ENCODE measurements at places on chromosomes 7 and 10.
A peak's percentile ranks its signal among the peaks of the same experiment; 100 is the strongest.

GRCh38 chr10:15791816-15792524 lies 68.3 kb downstream of the MINDY3 start:
- no peak for DNase-seq
- H3K4me1 ChIP-seq: peaks cover 6% of the 10 kb centered on the region
- H3K4me3 ChIP-seq: no peak overlapping the region
- H3K36me3 ChIP-seq: peaks cover 35% of the 10 kb centered on the region

GRCh38 chr7:102186306-102186705 lies 100.4 kb upstream of the SH2B2 start:
- H3K27ac ChIP-seq: no peak overlapping the region
- H3K27me3 ChIP-seq: no peaks in the 10 kb centered on the region
- DNase-seq: no peak
- H3K4me1 ChIP-seq: no peaks in the 10 kb centered on the region
- peaks cover 79% of the 10 kb centered on the region for H3K36me3 ChIP-seq
- H3K4me3 ChIP-seq: no peak overlapping the region

- no peak overlapping the region for H3K4me3 ChIP-seq
- H3K27ac ChIP-seq: no peak overlapping the region
- DNase-seq: no peak
- H3K4me1 ChIP-seq: no peaks in the 10 kb centered on the region
- H3K27me3 ChIP-seq: peaks cover 62% of the 10 kb centered on the region
These were observed 23.9 kb downstream of the ST7 start for GRCh38 chr7:116977172-116977571.

- DNase-seq: no peak
- no peak overlapping the region for H3K4me3 ChIP-seq
- H3K4me1 ChIP-seq: no peaks in the 10 kb centered on the region
- H3K27me3 ChIP-seq: no peaks in the 10 kb centered on the region
- no peaks in the 10 kb centered on the region for H3K36me3 ChIP-seq
These were observed 186.5 kb upstream of the TMEM72 start for GRCh38 chr10:44724415-44725174.

DNA sequence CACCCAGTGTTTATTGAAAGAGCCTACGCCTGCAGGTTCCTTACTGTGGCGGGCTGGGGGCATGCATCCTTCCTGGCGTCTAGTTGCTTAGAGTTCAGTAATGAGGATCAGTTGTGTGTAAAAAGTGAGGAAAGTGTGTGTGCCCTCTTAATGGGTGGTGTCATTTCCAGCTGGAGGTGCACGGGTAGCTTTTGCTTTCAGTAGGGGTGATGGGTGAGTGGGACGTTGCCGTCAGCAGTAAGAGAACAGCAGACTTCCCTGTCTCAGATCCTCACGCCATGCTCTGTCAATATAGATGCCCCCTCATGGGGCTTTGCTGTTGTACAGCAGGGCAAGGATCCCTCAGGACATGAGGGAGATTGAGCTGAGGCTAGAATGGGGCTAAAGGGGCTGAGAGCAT lies 352.6 kb upstream of the GALNT17 start:
- DNase-seq: no peak
- H3K4me3 ChIP-seq: no peak overlapping the region

- peak overlapping the region; percentile 72 for H3K4me3 ChIP-seq
- peaks cover 3% of the 10 kb centered on the region for H3K4me1 ChIP-seq
- no peaks in the 10 kb centered on the region for H3K36me3 ChIP-seq
- H3K27me3 ChIP-seq: peaks cover 98% of the 10 kb centered on the region
- DNase-seq: peak; percentile 73
- H3K27ac ChIP-seq: no peak overlapping the region
These were observed 1.4 kb upstream of the CREB5 start for GRCh38 chr7:28410628-28411531.

DNA sequence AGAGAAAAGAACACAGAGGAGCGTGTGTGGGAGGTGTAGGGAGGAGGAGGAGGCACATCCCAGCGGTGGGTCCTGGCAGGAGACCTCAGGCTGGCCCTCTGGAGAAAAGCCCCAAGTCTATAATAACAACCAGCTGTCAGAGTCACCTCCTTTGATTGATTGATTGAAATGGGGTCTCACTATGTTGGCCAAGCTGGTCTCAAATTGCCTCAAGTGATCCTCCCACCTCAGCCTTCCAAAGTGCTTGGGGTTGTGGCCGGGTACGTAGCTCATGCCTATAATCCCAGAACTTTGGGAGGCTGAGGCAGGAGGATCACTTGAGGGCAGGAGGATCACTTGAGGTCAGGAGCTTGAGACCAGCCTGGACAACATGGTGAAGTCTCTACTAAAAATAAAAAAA lies 103.0 kb upstream of the ANLN start:
- H3K4me3 ChIP-seq: no peak overlapping the region
- DNase-seq: no peak
- no peak overlapping the region for H3K27ac ChIP-seq
- H3K36me3 ChIP-seq: peaks cover 3% of the 10 kb centered on the region
- H3K4me1 ChIP-seq: peaks cover 20% of the 10 kb centered on the region
- no peaks in the 10 kb centered on the region for H3K27me3 ChIP-seq

- DNase-seq: no peak
- no peaks in the 10 kb centered on the region for H3K27me3 ChIP-seq
- no peak overlapping the region for H3K27ac ChIP-seq
- H3K4me3 ChIP-seq: no peak overlapping the region
These were observed 30.5 kb upstream of the MKRN1 start for GRCh38 chr7:140509789-140510188.

- no peaks in the 10 kb centered on the region for H3K27me3 ChIP-seq
- no peaks in the 10 kb centered on the region for H3K4me1 ChIP-seq
- no peak overlapping the region for H3K27ac ChIP-seq
- H3K4me3 ChIP-seq: no peak overlapping the region
These were observed 487.0 kb downstream of the SORCS3 start for GRCh38 chr10:105128111-105128510.

DNA sequence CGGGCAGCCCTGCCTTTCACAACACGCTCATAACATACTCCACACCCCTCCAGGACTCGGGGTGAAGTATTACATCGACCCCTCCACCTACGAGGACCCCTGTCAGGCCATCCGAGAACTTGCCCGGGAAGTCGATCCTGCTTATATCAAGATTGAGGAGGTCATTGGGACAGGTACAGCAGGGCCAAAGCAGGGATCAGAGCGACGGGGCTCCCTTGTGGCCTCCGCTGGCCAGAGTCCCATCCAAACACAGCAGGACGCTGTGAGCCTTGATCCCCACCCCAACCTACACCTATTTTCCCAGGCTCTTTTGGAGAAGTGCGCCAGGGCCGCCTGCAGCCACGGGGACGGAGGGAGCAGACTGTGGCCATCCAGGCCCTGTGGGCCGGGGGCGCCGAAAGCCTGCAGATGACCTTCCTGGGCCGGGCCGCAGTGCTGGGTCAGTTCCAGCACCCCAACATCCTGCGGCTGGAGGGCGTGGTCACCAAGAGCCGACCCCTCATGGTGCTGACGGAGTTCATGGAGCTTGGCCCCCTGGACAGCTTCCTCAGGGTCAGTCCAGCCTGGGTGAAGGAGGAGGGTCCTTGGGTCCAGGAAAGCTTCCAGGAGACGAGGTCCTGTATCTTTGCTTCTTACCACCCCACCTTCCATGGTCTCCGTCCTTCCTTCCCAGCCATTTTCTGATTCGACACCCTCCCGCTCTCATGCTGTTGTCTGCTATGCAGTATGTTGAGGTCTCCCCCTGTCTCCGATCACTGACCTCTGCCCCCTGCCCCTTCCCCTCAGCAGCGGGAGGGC lies 13.5 kb downstream of the EPHB6 start:
- no peaks in the 10 kb centered on the region for H3K4me1 ChIP-seq
- peak; percentile 35 for DNase-seq
- no peaks in the 10 kb centered on the region for H3K27me3 ChIP-seq
- no peak overlapping the region for H3K27ac ChIP-seq

DNA sequence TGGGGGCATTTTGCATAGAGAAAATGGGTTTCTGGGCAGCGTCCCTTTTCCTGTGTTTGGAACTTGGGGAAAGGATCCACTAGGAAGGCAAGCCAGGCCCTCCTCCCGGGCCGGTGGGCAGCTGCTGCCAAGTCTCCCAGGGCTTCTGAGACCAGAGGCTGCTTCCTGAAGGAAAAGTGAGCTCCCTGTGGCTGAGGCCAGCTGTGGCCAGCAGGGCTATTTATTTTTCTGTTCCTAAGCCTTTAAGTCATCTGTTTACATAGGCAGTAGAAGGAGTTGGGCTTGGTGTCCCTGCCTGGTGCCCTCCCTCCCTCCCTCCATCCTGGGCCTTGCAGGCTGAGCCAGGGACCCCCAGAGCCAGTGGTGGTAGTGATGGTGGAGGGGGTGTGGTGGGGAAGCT lies 70.5 kb upstream of the COL13A1 start:
- H3K27ac ChIP-seq: no peak overlapping the region
- peak; percentile 57 for DNase-seq
- H3K36me3 ChIP-seq: no peaks in the 10 kb centered on the region
- H3K4me1 ChIP-seq: peaks cover 17% of the 10 kb centered on the region
- H3K27me3 ChIP-seq: no peaks in the 10 kb centered on the region
- H3K4me3 ChIP-seq: no peak overlapping the region

- DNase-seq: no peak
- no peaks in the 10 kb centered on the region for H3K36me3 ChIP-seq
- peaks cover 14% of the 10 kb centered on the region for H3K4me1 ChIP-seq
These were observed 163.9 kb upstream of the AUTS2 start for GRCh38 chr7:69434398-69434815.

- no peaks in the 10 kb centered on the region for H3K4me1 ChIP-seq
- H3K27me3 ChIP-seq: no peaks in the 10 kb centered on the region
- H3K4me3 ChIP-seq: no peak overlapping the region
- DNase-seq: no peak
- no peak overlapping the region for H3K27ac ChIP-seq
- H3K36me3 ChIP-seq: no peaks in the 10 kb centered on the region
These were observed 22.8 kb upstream of the PWWP2B start for GRCh38 chr10:132374176-132374575.

DNA sequence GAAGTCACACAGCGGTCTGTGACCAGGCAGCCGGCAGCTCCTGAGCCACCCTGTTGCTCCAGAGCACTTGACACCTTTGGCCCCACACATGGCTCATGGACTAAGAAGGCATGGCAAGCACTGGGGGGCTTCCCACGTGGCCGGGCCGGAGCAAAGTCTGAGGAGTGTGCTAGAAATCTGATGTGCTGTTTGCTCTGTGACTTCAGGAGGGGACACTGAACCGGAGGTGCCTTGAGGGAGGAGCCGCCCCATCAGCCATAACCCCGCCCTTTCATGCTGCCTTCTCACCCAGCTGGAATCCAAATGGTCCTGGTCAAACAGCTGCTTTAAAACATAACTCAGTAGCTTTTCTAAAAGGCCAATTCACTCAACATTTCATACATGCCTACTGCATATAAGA lies 33.5 kb downstream of the PROSER2 start:
- H3K4me3 ChIP-seq: no peak overlapping the region
- H3K36me3 ChIP-seq: peaks cover 24% of the 10 kb centered on the region
- H3K27ac ChIP-seq: no peak overlapping the region
- H3K27me3 ChIP-seq: no peaks in the 10 kb centered on the region
- DNase-seq: no peak
- H3K4me1 ChIP-seq: no peaks in the 10 kb centered on the region

DNA sequence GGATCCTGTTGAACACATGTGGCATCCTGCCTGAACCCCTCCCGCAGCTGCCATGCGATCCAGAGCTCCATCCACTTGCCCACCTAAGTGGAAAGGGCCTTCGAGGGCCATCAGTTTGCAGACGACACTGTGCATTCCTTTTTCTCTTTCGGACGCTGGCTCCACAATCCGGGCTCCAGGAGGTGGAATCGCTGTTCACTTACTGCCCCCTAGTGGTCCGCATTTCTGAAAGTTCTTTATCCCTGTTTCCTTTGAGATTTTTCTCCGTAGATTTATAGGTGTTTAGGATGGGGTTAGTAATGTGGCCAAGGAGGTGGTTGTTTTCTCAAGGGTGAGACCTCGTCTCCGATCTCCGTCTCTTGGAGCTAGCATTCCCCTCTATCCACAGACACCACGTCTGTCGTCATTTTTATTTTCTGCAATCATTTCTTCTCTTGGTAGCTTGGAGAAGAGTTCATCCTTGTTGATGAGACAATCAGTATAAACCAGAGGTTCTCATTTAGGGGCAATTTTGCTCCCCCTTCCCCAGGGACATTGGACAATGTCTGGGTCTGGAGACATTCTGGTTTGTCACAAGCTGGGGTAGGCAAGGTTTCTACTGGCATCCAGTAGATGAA lies 204.6 kb downstream of the ARHGAP21 start:
- no peak overlapping the region for H3K4me3 ChIP-seq
- DNase-seq: peak; percentile 87
- H3K27ac ChIP-seq: no peak overlapping the region
- H3K4me1 ChIP-seq: no peaks in the 10 kb centered on the region
- H3K27me3 ChIP-seq: no peaks in the 10 kb centered on the region

GRCh38 chr7:146262527-146262926 lies 145.9 kb downstream of the CNTNAP2 start:
- no peak for DNase-seq
- H3K27me3 ChIP-seq: no peaks in the 10 kb centered on the region
- no peak overlapping the region for H3K4me3 ChIP-seq

GRCh38 chr10:82251222-82251906 lies 376.4 kb downstream of the NRG3 start:
- no peak overlapping the region for H3K27ac ChIP-seq
- H3K27me3 ChIP-seq: peaks cover 11% of the 10 kb centered on the region
- H3K4me1 ChIP-seq: peaks cover 6% of the 10 kb centered on the region
- no peaks in the 10 kb centered on the region for H3K36me3 ChIP-seq
- no peak overlapping the region for H3K4me3 ChIP-seq

DNA sequence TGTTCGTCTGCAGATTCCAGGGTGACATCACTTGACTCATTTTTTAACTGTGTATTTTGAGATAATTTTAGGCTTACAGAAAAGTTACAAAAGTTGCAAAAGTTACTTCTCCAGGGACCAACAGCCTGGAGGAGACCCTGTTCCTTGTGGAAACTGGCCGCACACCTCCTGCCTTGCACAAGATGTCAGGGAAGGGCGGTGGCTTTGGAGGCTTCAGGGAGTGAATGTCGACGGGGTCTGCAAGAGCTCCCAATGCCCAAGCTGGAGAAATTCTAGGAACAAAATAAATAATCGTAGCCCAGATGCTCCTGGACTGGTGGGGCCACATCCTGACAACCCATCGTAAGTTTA lies 62.2 kb upstream of the FAM20C start:
- H3K4me3 ChIP-seq: no peak overlapping the region
- no peaks in the 10 kb centered on the region for H3K4me1 ChIP-seq
- no peaks in the 10 kb centered on the region for H3K27me3 ChIP-seq
- H3K27ac ChIP-seq: no peak overlapping the region
- no peaks in the 10 kb centered on the region for H3K36me3 ChIP-seq
- DNase-seq: peak; percentile 14

All from endodermal cell (in vitro differentiated cells).